ENCODE measurements at places on chromosomes 16 and 17.
A peak's percentile ranks its signal among the peaks of the same experiment; 100 is the strongest.

DNA sequence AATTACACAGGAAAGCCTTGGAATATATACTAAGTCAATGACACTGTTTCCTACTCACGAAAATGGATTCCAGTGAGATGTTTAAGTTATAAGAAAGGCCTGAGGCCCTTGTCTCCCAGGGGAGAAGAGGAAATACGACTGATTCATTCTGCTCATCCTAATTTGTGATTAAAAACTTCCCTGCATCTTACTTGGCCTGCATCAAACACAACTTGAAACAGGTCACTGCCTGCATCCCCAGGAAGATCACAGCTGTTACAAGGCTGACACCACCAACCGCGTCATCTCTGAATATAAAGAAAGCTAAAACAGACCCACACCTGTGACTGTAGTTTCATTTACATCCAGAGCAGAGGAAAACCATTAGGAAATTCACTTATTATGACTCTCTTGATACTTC is 121.9 kb downstream of the DNAH3 start:
- DNase-seq, result no peak

DNA sequence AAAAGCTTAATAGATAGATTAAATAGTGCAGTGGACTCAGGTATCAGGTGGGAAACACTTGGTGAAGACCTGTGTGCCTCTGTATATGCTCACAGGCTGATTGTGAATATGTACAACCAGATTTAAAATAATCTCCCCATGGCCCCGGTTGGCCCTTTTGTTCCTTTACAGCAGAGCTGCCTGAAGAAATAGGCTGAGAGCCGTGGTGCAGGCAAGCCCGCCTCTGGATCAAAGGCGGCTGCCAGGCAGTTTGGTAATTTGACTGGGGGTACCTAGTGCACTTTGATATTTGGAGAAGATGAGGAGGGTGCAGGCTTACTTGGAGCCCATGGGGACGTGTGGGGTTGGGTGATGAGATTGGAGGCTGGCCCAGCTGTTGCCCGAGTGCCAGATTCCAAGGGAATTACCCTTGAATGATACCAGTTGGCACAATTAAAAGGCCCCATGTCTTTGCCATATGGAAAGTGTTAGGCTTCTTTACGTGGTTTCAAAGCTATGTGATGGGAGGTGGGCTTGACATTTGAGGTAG is 5.0 kb downstream of the NKD1 start:
- DNase-seq, result no peak

- DNase-seq, result no peak
Observed at GRCh38 chr16:68920349-68920748, 77.0 kb downstream of the TANGO6 start.

- DNase-seq, result no peak
Observed at GRCh38 chr16:77191259-77191969, 424 bp downstream of the MON1B start.

GRCh38 chr16:52578829-52579498 is 32.0 kb upstream of the TOX3 start:
- DNase-seq, result no peak

GRCh38 chr17:16091773-16092172 is 92.1 kb downstream of the TTC19 start:
- peak; percentile 26 for DNase-seq

DNA sequence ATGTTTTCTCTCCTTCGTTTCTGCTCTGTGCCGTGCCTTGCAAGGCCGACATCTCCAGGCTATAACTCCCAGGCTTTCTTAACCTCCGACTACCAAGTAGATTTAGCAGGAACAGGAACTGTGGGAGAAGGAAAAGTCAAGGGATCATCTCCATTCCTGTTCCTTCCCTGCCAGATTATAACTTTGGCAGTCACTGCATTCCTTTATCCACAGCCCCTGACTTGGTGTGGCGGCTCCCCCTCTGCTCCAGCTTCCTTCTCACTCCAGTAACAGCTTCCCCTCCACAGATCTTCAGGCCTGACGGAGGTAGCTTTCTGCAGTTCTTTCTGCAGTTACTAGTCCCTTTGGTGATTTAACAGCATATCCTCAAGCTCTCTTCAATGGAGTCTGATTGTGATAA is 234.6 kb upstream of the MON1B start:
- peak; percentile 44 for DNase-seq

DNA sequence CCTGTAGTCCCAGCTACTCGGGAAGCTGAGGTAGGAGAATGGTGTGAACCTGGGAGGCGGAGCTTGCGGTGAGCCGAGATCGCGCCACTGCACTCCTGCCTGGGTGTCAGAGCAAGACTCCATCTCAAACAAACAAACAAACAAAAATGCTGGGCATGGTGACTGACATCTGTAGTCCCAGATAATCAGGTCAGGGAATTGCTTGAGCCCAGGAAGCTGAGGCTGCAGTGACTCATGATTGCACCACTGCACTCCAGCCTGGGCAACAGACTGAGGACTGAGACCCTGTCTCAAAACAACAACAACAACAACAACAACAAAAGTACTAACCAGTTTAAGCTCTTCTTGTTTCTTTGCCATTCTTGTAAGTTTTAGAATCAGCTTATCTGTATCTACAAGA is 383.0 kb upstream of the PMFBP1 start:
- DNase-seq, result peak; percentile 59

DNA sequence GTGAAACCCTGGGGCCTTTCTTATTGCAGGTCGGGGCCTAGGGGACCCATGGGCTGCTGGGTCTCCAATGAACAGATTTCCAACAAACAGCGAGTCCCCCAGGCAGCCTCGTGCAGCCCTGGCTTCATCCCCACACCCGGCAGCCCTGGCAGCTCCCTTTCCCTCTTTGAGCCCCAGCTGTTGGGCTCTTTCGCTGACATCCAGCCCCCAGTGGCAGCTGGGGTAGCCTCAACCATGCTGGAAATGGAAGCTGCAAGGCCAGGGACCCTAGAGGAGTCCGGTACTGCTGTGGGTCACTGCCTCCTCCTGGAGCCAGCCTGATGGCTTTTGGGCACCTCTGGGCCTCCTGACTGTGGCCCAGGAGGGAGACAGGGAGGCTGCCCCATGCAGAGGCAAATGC is 5.9 kb downstream of the RPUSD1 start:
- DNase-seq, result no peak

DNA sequence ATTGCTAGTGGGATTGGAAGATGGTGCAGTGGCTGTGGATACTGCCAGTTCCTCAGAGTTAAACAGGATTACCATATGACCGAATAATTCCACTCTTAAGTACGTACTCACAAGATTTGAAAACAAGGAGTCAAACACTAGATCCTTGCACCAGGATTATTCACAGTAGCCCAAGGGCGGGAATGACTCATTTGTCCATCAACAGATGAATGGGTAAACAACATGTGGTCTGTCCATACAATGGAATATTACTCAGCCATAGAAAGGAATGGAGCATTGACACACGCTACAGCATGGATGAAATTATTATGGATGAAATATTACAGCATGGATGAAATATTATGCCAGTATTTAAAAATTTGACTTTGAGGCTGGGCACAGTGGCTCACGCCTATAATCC is 9.1 kb upstream of the MAPK8IP3 start:
- DNase-seq, result no peak

GRCh38 chr16:88610909-88611812 is 27.2 kb upstream of the IL17C start:
- no peak for DNase-seq

- DNase-seq, result peak; percentile 90
Observed at GRCh38 chr17:6643451-6644125, 2.7 kb downstream of the TXNDC17 start.

- DNase-seq, result no peak
Observed at GRCh38 chr16:5643855-5644531, 546.4 kb upstream of the EEF2KMT start.

GRCh38 chr17:8162997-8163977 is 539 bp upstream of the VAMP2 start:
- DNase-seq, result no peak

DNA sequence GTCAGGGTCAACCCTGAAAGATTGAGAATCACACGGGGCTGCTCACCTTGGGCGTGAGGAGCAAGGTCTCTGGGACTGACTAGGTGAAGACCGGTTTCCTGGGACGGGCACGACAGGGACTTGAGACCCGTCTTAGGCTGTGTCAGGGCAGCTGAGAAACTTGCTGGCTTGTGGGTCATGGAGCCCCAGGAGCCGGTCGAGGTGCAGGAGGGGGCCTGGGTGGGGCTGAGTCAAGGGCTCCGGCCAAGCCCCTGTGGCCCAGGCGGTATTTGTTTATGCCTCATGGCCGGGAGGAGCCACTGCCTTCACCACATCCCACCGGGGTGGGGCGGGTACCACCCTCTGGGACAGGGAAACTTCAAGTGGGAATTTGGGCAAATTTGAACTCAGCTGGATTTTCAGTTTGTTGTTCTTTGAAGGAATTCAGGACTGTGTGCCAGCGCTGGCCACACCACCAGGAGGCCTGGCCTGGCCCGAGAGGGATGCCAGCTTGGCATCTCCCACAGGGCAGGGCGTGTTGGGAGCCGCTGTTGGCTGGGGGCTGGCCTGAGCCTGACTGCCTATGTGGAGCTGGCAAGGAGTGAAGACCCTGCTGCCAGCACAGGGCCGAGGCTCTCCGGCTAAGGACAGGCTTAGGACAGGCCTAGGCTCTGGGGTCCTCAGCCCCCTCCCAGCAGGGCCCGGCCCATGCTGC is 116.1 kb downstream of the METRNL start:
- no peak for DNase-seq

DNA sequence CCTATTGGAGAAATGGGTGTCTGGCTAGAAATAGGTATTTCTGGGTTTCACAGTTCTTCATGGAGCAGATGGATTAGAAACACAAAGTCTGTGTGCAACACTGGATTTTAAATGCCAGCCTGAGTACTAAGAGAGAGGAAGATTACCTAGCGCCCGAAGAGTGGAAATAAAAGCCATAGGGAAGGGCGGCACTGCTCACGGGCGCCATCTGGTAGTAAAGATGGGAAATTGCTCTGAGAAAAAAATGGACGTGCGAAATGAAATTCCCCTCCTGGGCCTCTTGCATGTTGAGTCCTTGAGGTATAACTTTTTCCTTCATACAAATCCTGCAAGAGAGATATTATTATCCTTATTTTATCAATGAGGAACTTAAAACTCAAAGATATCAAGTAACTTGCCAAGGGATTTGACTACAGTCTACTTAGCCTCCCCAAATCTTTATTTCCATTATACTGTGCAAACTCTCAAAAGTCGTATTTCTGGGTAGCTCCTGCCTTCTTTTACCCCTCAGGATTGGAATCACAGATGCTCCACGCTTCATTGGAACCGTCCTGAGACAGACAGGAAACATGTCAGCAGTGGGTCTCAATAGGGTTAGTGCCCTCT is 72.8 kb downstream of the MMD start:
- peak; percentile 41 for DNase-seq

GRCh38 chr16:29825145-29826044 is 5.1 kb downstream of the MVP start:
- DNase-seq, result peak; percentile 72

DNA sequence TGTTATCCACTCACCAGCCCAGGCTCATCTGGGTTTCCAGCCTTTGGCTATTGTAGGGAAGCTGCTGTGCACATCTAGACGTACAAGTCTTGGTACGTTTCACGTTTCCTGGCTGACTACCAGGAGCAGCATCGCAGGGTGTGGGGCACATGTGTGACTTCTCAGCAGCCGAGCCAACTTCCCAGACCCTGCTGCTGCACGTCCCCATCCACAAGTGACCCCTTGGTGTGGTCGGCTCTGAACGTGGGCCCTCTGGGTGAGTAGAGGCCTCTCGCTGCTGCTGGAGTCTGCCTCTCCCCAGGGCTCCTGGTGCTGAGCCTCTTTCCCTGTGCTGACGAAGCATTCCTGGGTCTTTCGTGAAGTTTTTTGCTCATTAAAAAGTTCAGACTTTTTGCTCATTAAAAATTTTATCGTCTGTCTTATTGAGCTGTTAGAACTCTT is 70.2 kb upstream of the ZNF750 start:
- no peak for DNase-seq

DNA sequence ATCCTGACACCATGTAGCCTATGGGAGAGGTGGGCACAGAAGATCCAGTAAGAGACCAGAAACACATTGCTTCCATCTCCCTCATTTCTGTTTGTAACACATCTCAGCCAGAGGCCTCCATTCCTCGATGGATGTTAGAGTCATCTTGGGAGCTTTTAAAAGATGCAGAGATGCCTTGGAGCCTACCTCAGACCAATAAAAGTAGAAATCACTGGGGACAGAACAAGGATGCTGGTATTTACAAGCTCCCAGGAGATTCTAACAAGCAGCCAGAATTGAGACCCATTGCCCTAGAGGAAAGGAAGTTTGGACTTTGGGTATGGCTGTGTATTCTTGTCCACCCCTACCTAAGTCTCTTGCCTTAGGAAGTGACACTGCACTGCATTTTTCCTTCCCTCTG is 40.8 kb downstream of the HS3ST3A1 start:
- DNase-seq, result no peak

GRCh38 chr17:16478649-16479048 is 13.3 kb downstream of the LRRC75A start:
- DNase-seq, result no peak

GRCh38 chr17:68987966-68988365 is 32.8 kb upstream of the ABCA8 start:
- no peak for DNase-seq

GRCh38 chr16:3548859-3549258 is 28.3 kb downstream of the NLRC3 start:
- no peak for DNase-seq

- no peak for DNase-seq
Observed at GRCh38 chr16:73059779-73060615, 12.1 kb upstream of the ZFHX3 start.

GRCh38 chr17:62614142-62614541 is 13.3 kb upstream of the MRC2 start:
- peak; percentile 84 for DNase-seq

- no peak for DNase-seq
Observed at GRCh38 chr16:24571096-24571495, 31.7 kb downstream of the RBBP6 start.

- DNase-seq, result no peak
Observed at GRCh38 chr17:82281076-82281475, 7.6 kb upstream of the CSNK1D start.

DNA sequence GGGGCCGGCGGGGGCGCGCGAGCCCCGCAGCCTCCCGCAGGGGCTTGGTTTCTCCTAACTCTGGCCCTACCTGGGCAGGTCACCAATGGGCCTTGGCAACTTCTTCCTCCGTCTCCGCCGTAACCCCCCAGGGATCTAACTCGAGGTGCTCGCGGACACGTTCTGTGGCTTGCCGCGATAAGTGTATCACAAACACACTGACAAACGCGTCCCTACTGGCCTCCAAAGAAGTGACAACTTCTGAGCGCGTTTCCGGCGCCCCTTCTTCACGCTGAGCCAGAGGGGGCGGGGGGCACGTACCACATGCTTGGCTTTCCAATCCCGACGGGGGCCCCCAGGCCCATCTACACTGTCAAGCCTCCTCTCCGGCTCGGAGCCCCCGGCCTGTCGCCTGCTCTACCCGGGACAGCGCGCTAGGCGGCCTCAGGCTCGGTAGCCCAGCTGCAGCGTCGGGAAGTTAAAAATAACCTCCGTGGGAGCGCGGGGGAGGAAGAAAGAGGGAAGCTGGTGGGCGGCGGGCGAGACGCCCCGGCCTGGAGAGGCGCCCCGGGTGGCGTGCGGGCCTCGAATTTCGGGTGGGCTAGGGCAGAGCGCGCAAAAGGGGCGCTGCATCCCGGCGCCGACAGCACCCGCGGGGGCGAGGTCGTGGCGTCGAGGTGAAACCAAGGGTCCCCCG is 725 bp upstream of the SPHK1 start:
- DNase-seq, result peak; percentile 26

GRCh38 chr17:79026376-79027273 is 2.7 kb downstream of the C1QTNF1 start:
- DNase-seq, result peak; percentile 71

All from amniotic epithelial cell (primary cell).